HFFc6 (cell line): ENCODE measurements at places on chromosomes 5 and 9.

GRCh38 chr9:70229026-70229425 lies 29.8 kb upstream of the SMC5 start:
- no peak for DNase-seq

DNA sequence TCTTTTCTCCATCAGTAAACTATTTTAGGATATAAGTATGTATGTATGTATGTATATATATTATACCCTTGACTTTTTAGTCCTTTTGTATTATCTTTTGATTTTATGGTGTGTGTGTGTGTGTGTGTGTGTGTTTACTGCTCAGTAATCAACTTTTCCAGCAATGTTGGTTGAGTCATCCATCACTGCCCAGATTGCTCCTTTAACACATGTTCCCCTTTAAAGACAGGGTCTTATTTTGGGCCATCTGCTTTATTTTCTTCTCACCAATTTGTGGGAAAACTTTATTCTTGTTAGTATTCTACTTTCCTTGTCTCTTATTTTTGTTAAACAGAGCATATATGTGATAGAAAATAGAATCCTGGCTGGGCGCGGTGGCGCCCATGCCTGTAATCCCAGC lies 28.1 kb downstream of the ANKRD33B start:
- no peak for DNase-seq

GRCh38 chr5:34652914-34653313 lies 3.2 kb upstream of the RAI14 start:
- DNase-seq, result peak; percentile 81

DNA sequence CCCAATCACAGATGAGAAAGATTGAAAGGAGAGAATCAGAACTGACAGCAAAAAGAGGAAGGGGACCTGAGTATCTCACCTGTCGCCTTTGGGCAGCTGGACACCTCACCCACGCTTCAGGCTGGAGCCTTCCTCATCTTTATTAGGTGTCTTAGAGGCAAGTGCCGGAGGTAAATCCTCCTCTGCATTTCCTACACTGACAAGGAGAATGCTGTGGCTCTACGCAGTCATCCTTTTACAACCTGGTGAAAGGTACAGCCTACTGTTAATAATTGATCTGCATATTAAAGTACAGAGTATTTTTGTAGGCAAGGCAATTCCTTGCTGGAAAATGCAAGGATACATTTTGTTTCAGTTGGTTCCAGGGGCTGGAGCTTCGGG lies 34.8 kb downstream of the PRLR start:
- no peak for DNase-seq

GRCh38 chr5:32476891-32477290 lies 32.4 kb upstream of the ZFR start:
- no peak for DNase-seq

DNA sequence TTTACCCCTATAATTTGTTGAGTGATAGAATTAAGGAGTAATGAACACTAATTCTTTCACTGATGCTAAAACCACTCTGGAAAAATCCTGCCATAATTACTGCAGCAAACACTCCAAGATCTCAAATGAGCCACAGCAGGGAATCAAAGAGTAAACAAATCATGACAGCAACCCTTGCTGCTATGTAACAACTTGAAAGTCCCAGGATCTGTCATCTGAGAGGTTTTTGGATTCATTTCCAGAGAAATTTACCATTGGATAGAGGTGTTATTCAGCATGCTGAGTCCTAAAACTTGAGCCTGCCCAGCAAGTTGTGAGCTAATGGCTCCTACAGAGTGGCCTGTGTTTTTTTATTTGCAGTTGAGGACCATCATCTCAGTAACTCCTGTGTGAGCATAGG lies 59.2 kb downstream of the PRLR start:
- no peak for DNase-seq

GRCh38 chr9:93294011-93294410 lies 110.1 kb downstream of the WNK2 start:
- no peak for DNase-seq
